ENCODE measurements at places on chromosomes 13 and 19.

DNA sequence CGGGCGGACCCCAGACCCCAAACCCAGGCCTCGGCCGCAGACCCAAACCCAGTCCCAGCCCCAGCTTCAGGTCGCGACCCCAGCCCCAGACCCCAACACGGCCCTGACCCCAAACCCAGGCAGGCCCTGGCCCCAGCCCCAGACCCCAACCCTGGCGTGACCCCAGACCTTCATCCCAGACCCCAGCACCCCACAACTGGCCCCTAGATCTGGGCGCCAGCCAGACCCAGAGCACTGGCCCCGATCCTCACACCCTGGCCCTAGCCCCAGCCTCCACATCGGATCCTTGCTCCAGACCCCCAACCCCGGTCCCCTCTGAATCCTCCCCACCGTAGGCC lies 7.5 kb downstream of the MBD3 start:
- no peak for DNase-seq

GRCh38 chr13:30639671-30640070 lies 22.0 kb downstream of the USPL1 start:
- no peak for DNase-seq

- DNase-seq: no peak
These were observed 14.6 kb downstream of the SIGLEC11 start for GRCh38 chr19:49946415-49946814.

DNA sequence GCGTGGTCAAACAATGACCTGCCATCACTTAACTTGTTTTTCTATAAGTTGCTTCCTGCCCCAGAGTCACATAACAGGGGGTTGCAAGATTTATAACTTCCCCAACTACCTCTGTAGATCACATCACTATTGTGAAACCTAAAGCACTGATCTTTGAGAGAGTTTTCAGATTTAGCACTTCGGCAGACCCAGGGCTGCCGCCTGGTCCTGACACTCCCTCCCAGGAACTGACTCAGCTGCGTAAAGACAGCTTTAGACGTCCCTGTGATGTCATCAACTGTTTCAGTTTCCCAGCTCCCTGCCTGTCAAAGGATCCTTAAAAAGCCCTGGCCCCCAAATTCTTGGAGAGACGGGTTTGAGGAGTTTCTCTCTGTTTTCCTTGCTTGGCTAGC lies 33.3 kb downstream of the IGFL2 start:
- no peak for DNase-seq

GRCh38 chr13:24618011-24618955 lies 61.9 kb upstream of the ATP12A start:
- peak; percentile 14 for DNase-seq

DNA sequence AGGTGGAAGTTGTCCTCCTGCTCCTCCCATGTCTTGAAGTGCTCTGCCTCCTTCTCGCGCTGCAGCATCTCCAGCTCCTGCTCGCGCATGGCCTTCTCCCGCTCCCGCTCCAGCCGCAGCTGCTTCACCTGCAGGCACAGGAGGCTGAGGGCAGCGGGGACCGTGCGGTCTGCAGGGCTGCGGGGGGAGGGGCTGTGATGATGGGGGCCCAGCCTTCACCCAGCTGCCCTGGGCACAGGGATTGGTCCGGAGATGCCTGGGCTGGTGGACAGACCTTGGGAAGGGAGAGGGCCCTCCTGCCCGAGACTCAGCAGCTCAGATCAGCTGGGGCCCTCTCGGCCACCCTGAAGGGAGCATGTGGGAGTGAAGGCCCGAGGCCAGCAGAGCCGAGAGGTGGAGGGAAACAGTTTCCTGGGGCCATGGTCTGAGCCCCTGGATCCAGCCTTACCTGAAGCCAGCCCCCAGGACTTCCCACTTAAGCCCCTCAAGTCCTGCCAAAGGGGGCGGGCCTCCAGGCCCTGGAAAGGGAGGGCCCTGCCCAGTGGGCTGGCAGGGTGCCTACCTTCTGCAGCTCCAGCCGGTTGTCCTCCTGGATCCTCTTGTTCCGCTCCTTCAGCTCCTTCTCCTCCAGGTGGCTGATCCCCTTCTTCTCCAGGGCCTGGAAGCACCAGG lies 6.3 kb downstream of the CACTIN start:
- DNase-seq: no peak

DNA sequence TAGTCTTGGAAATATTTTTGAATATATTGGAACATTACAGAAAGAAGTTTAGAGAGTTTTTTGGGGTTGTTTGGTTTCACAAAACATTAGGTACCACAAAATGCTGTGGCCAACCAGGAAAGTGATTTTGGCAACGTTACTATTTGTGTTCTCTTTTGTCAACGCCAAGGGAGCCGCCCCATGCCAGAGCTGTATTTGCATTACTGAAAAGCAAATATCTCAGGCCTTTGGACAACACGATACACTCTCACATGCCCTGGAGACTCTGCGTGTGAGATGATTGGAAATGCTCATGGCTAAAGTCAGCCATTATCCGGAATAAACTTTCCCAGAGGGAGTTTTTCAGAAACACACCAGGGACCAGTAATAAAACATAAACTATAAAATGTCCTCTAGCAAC lies 324.6 kb downstream of the SHISA2 start:
- no peak for DNase-seq

GRCh38 chr19:16190198-16190597 lies 5.0 kb downstream of the FAM32A start:
- DNase-seq: no peak

GRCh38 chr13:91464336-91464735 lies 65.9 kb downstream of the GPC5 start:
- DNase-seq: no peak

- DNase-seq: no peak
These were observed 1058.4 kb downstream of the SLITRK5 start for GRCh38 chr13:88729605-88730004.

DNA sequence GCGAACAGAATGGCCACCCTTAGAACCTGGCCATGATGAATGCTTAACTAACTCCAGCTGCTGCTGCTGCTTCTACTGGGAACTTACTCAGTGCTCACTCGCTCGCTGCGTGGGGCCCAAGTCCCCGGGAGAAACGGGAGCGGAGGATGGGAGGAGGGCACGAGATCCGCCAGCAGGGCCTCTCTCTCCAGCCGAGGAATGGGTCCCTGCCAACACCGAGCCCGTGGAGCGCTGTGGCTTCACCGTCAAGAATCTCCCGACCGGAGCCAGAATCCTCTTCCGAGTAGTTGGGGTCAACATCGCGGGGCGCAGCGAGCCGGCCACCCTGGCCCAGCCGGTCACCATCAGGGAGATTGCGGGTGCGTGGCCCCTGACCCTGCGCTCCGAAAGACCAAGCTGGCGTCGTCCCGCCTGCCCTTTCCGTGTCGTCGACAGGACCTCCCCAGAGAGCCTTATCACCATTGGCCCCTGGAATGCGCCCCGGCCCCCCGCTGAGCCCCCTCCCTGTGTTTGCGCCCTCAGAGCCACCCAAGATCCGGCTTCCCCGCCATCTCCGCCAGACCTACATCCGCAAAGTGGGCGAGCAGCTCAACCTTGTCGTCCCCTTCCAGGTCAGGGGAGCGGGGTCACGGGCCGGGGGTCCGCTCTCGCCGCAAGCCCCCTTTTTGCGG lies 17.8 kb upstream of the EMC10 start:
- no peak for DNase-seq

All from stimulated activated CD4-positive, alpha-beta T cell treated with anti-CD3 and anti-CD28 coated beads, TNF-alpha, amount 100 ng/mL, for 4 hours (primary cell).